ENCODE measurements at places on chromosomes 5 and 9.

DNA sequence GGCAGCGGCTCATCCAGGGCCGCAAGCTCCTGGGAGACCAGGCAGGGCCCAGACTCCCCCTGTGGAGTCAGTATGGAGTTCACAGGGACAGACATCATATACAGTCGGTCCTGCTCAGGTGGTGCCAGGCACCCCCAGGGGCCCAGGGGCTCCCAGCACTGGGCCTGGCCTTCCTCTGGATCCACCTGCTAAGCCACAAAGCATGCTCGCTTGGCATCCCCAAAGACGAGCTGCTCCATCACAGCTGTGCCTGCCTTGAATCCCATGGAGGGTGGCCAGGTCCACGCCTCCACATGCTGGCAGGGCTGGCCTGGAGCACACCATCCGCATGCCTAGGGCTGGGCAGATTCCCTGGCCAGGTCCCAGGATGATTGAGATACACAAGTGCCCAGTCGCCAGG lies 4.6 kb downstream of the BICD2 start:
- no peak for DNase-seq

DNA sequence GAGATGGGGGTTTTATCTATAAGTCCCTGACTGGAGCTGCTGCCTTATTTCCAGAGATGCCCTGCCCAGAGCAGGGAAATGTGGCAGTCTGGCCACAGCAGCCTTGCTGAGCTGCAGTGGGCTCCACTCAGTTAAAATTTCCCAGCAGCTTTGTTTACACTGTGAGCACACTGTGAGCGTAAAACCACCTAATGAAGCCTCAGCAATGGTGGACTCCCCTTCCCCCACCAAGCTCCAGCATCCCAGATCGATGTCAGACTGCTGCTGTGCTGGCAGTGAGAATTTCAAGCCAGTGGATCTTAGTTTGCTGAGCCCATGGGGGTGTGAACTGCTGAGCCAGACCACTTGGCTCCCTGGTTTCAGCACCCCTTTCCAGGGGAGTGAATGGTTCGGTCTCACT lies 208.7 kb upstream of the RAI14 start:
- no peak for DNase-seq

DNA sequence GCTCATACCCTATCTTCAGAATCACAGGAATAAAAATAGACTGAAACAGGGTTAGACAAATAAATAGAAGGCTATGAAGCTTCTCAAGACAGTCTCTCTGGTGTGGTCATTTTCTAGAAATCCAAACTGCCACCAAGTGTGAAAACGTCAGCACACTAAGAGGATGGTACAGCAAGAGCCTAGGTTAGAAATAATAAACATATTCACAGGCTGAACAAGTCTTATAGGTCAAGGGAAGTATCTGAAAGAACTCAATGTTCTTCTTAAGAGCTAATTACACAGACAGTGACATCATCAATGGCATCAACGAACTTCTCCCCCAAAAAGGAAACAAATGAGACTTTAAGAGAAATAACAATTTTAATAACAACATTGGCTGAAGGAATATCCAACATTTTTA lies 22.7 kb upstream of the PLPP6 start:
- no peak for DNase-seq

GRCh38 chr5:93307557-93307956 lies 273.5 kb downstream of the NR2F1-AS1 start:
- no peak for DNase-seq

- DNase-seq, result peak; percentile 68
These were observed 56.5 kb downstream of the SIL1 start for GRCh38 chr5:139141446-139142204.

GRCh38 chr9:116174347-116174746 lies 20.8 kb downstream of the PAPPA start:
- DNase-seq, result no peak

DNA sequence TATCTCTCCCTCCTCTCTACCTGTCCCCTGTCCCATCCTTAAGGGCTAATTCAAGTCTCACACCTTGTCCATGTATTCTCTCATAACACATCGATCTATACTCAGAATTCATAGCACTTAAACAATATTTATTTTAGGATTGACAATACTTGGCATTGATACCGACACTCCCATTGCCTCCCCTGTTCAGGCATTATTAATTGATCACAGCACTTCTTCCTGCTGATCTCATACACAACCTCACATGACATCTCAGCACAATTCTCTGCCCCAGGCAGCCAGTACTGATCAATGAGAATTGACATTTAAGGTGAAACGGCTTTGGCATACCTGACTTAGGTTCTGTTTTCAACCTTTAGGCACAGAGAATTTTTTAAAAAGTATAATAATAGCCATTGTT lies 582.4 kb upstream of the BRINP1 start:
- DNase-seq, result no peak

DNA sequence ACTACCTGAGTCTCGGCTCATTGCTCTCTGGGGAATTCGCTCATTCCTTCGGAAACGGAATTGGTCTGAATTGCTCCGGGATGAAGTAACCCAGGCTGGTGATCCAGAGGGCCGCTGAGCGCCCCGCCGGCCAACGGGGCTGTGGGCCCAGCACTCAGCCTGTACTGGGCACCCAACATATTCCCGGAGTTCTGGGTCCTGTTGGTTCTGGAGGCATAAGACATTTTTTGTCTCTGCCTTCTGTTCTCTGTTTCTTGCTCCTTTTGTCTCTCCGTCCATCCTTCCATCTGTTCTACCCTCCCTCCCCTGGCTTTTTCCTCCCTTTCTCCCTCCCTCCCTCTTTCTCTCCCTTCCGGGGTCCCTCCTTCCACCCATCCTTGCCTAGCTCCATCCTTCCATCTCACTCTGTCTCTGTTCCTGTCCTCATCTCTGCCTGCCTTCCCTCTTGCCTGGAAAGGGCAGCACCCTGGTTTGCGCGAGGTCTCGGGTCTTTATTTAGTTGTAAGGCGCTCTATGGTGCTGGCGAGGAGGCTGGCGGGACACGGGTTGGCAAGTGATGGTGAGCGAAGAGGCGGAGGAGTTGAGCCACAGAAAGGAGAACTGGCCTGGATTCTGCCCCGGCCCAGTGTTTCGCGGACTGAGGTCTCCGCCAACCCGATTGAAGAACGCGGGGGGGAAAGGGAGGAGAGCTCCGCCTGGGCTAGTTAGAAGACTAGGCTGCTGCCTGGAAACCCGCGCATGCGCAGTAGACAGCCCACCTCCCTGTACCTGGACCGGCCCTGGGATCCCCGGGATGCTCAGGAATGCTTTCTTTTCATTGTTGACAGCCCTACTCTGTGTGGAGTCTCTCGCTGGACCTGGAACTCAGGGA lies 1468.0 kb downstream of the FOXD4L5 start:
- DNase-seq, result peak; percentile 47

DNA sequence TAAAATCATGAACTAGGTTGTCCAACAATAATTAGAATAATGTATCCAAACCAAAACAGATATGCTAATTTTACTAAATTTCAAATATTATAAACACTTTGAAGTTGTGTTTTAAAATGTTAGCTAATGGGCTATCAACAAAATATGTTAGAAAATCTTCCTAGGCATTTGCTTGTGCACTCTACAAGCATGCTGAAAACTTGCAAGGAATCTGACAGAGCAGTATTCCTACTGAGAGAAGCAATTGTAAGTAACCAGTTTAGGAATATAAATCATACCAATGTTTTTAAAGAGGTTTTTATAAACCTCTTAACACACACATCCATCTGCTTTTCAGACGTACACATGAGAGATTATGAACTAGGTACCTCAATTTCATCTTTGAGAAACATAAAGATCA lies 228.4 kb upstream of the TBCA start:
- DNase-seq, result no peak

DNA sequence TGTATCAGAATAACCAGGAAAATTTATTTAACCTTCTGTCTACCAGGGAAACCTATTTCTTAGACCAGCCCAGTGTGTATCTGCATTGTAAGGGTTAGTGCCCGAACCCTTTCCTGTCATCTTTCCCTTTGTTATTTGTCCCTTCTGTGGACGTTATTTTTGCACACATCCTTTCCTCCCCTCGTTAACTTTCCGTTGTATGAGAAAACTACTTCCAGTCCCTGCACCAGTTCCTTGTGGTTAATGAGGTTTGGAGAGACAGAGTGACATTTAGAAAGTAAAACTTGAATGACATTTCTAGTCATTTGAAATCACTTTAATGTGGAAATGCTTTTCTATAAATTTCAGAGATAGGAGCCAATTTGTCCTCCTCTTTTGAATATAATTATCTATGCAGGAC lies 4.3 kb upstream of the IFNB1 start:
- no peak for DNase-seq

DNA sequence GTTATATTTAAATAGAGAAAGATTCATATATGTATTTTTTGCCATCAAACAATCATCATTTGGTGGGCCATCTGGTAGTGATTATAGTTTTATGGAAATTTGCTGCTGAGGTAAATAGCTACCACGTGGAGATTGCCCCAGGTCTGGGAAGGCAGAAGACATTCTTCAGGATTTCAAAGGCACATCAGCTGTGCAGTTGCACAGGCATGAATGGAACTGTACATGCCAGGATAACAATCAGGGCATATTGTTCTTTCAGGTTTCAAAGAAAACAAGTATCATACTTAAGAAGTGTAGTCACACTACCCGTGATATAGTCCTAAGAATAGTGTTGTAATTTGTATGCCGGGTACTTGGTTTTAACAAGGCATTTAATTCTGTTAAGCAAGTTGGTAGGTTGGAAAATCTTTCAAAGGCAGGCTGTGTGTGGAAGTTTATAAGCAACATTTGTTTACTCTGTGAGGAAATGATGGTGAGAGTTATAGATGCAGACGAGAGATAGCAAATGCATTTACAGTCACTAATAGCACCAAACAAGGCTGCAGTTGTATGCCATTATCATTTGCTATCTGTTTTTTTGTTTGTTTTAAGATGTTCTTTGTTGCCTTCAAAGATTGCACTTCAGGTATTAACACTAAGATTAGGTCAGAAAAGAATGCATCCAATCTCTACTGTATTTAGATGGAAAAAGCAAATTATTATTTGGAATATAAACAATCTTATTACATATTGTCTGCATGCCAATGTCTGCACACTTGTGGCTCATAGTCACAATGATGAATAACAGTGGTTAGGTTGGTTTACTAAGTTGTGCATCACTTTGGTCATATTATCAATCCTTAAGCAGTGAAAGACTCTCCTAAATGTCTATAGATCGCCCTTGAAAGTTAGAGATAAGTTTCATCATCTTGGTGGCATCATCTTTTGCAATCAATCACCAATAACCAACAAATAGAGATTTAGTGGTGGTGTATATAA lies 55.3 kb downstream of the RPS23 start:
- DNase-seq, result no peak

DNA sequence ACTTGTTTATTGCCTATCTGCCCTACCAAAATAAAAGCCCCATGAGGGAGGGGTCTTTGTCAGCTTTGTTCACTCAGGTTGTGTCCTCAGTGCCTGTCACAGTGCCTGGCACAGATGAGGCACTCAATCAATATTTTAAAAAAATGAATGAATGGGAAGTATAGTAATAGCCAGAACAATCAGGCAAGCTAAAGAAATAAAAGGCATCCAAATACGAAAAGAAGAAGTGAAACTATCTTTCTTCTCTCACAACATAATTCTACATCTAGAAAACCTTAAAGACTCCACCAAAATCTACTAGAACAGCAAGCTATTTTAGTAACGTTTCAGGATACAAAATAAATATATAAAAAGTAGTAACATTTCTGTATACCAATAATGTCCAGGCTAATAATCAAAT lies 37.8 kb upstream of the C5orf63 start:
- no peak for DNase-seq

DNA sequence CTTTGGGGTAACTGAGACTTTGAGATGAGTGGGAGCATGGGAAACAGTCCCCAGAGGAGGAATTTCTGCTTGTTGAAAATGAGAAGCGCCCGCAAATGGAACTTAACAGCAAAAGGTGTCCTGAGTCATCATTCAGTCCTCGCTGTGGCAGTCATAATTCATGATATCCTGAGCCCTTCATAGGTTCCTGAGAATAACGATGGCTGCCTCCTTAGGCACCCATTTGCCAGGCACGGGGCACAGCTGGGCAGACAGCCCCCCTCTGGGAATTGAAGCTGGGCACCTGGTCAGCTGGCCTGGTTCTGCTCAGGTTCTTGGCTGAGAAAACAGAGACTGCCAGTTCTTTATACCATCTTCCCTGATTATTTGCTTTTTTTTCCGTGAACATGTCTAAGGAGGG lies 69.8 kb upstream of the EGFLAM start:
- DNase-seq, result no peak

GRCh38 chr9:104329245-104329644 lies 174.8 kb upstream of the OR13F1 start:
- no peak for DNase-seq

DNA sequence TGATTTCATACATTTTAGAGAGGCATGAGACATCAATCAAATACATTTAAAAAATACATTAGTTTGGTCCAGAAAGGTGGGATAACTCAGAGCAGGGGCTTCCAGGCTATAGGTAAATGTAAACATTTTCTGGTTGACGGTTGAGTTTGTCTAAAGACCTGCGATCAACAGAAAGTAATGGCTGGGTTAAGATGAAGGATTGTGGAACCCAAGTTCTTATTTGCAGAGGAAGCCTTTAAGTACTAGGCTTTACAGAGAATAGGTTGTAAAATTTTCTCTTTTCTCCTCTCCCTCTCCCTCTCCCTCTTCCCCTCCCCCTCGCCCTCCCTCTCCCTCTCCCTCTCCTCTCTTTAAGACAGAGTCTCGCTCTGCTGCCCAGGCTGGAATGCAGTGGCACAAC lies 50.8 kb downstream of the PTTG1 start:
- no peak for DNase-seq

DNA sequence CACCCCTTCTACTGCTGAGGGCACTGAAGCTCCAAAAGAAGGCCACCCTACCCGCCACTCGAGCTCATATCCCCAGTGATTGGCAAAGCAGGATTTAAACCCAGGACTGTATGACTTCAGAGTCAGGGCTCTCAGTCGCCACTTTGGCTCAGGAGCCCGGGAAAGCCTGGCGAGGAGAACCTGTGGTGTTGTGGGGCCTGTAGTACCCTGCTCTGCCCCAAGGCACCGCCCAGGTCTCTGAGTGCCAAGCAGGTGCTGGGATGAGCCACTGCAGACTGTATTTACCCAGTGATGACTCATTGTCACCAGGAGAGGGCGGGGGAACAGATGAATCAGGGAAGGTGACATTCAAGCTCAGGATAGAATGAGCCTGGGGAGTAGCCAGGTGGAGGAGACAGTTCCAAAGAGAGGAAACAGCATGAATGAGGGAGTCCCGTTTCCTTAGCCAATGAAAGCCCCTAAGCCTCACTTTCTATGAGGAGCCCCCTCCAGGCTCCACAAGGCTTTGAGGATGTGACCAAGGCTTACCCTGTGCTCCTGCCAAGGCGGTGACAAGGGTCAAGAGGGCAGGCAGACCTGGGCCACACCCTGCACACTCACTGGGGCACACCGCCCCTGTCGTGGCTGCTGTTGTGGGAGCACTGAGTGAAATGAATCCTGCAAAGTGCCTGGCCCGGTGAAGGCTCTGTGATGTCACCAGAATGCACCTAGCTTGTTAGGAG lies 17.8 kb upstream of the DPM2 start:
- DNase-seq, result no peak

Data from ovary (tissue), 10 donors.